ENCODE measurements at places on chromosomes 16 and 17.

DNA sequence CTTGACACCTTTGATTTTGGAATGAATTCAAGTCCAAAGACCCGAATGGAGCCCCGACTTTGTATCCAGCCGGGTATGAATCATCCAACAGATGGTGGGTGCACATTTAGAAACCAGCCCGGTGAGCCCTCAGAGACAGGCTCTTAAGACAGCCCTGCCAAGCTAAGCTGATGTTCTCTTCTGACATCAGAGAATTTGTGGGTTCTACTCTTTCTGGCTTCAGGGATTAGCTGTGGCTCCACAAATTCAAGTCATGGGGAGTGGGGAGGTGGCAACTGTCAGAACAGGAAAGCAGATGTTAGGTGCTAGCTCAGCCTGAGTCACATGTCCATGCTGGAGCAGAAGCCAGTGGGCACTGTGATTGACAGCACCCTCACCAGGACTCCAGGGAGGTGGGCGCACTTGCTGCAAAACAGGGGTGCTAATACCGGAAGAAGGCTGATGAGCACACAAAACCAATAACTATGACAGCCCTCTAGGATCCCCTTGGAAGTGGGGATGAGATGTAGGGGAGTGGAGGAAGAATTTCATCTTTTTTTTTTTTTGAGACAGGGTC is 31.4 kb upstream of the XYLT2 start:
- DNase-seq: no peak

DNA sequence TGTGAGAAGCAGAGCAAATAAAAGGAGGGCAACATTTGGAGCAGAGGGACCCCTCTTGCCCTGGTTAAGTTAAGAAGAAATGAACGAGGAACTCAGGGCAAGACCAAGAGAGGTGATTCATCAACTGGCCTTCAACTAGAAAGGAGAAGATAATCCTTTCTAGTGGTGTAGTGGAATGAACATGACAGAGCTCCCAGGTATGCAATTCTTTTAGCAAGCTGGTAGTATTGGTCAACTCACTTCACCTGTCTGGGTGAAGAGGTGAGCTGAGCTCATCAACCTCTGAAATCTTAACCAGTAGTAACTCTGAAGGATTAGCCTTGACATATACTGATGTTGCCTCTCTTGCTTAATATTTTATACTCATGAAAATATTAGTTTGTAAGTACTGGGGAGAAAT is 1024.7 kb upstream of the GOT2 start:
- no peak for DNase-seq

DNA sequence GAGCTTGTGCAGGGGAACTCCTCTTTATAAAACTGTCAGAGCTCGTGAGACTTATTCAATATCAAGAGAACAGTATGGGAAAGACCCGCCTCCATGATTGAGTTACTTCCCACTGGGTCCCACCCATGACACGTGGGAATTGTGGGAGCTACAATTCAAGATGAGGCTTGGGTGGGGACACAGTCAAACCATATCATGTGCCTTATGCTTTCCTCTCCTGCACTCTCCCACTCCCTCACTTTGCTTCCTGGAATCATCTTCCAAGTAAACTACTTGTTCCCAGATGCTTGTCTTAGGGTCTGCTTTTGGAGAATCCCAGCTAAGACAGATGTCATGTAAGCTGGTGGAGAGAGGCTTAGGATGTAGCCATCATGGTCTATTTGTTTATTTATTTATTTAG is 271.2 kb downstream of the HAPSTR1 start:
- no peak for DNase-seq

DNA sequence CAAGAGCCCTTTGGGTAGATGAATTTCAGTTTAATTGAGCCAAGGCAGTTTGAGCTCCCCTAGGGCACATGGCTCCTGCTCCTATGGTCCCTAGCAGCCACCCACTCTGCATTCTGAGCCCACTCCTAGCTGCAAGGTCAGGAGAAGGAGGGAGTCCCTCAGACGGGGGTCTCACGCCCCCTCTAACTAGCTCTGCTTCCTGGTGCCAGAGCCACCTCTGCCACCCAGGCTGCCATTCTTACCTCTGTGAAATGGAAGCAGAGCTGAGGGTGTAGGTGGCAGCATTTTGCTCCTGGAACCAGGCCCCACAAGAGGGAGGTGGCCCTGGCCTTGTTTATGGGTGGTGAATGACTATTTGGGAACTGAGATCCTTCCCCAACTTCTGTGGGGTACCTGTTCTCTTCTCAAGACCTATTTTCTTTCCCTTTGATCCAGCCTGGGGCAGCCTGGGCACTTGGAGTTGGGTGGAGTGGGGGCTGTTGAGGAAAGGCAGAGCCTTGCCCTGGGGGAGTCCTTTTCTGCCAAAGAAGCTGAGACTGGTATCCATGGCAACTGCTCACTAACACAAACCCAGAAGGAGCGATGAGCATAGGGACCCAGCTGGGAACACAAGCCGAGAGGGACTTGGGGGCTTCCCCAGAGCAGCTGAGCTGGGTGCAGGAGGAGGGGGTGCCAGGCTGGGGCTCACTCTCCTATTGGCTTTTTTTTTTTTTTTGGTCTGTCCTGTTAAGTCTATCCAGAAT is 4.8 kb downstream of the SPNS2 start:
- DNase-seq: no peak

GRCh38 chr16:89320782-89321501 is 103.4 kb downstream of the ZNF778 start:
- no peak for DNase-seq

DNA sequence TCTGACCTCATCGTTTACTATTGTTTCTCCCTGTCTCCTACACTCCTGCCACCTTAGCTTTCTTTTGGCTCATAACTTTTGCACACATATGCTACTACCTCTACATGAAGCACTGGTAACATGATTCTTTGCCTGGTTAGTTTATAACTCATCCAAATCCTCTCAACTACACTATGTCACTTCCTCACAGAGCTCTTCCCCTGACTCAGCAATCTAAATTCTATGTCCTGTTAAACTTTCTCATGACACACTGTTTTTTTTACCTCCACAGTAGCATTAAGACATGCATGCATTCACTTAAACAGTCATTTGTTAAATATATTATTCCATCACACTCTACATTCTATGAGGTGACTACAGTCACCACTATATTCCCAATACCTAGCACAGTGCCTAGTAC is 19.7 kb downstream of the APPBP2 start:
- peak; percentile 6 for DNase-seq

GRCh38 chr17:28519236-28519635 is 13.1 kb downstream of the FOXN1 start:
- no peak for DNase-seq

GRCh38 chr16:8589057-8589899 is 1.0 kb downstream of the TMEM114 start:
- DNase-seq: no peak

- DNase-seq: no peak
Observed at GRCh38 chr17:82923366-82924113, 83.7 kb upstream of the ZNF750 start.

DNA sequence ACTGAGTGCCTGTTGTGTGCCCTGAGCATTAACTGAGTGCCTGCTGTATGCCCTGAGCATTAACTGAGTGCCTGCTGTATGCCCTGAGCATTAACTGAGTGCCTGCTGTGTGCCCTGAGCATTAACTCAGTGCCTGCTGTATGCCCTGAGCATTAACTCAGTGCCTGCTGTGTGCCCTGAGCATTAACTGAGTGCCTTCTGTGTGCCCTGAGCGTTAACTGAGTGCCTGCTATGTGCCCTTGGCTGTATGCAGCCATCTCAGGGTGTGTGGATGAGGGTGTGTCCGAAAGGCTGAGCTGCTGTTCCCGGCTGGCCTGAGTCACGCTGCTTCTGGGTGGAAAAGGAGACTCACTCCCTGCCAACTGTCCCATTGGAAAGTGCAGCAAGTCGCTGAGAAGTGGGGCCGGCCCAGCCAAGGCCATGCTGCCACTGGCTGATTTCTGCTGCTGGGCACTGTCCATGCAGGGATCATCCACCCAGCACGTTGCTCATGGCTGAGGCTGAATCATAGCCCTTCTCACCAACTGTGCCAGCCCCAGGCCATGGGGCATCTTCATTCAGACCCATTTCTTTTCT is 113.8 kb downstream of the OR1D5 start:
- DNase-seq: no peak

DNA sequence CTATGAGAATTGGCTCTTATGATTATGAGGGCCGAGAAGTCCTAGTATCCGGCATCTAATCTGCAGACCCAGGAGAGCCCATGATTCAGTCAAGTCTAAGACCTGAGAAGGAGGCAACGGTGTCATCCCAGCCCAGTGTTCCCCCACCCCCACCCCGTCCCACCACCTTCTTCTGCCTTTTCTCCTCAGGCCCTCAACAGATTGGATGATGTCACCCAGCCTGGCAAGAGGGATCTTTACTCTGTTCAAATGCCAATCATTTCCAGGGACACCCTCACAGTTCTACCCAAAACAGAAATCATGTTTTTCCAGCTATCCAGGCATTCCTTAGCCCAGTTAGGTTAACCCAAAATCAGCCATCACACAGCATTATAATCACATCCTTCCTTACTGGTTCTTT is 10.0 kb upstream of the GAA start:
- no peak for DNase-seq

- DNase-seq: peak; percentile 33
Observed at GRCh38 chr17:82202981-82203380, 9.7 kb downstream of the CCDC57 start.

GRCh38 chr17:59785091-59785799 is 77.8 kb downstream of the VMP1 start:
- peak; percentile 48 for DNase-seq

All from activated CD4-positive, alpha-beta T cell treated with anti-CD3 and anti-CD28 coated beads, Interleukin-2, amount 50 U/mL, for 16 hours (primary cell).